ENCODE measurements at places on chromosomes 6 and 20. TPM values are rescaled to one million over a fixed set of nuclear protein-coding genes. Genes with fewer than 3 reads are reported as not detected.

KCNQ5 gene
- 0.43 TPM for total RNA-seq

OTOR gene
- not detected for total RNA-seq

SLC13A3 gene
- total RNA-seq = 3.2 TPM

SPATS1 gene
- total RNA-seq = 10.7 TPM

NR2E1 gene
- 0.12 TPM for total RNA-seq

WFDC12 gene
- total RNA-seq = not detected

RIPOR3 gene
- total RNA-seq = 26.9 TPM

OSER1 gene
- 79.0 TPM for total RNA-seq

ERVFRD-1 gene
- not detected for total RNA-seq

AVP gene
- not detected for total RNA-seq

PPP1R14C gene
- total RNA-seq = 27.1 TPM

C6orf52 gene
- 14.3 TPM for total RNA-seq
